ENCODE measurements at places on chromosomes 12 and 14.

GRCh38 chr12:118361889-118362288 is 10.8 kb downstream of the TAOK3 start:
- DNase-seq = no peak

- no peak for DNase-seq
Measured at GRCh38 chr12:120199595-120200306, 1.2 kb downstream of the RPLP0 start.

DNA sequence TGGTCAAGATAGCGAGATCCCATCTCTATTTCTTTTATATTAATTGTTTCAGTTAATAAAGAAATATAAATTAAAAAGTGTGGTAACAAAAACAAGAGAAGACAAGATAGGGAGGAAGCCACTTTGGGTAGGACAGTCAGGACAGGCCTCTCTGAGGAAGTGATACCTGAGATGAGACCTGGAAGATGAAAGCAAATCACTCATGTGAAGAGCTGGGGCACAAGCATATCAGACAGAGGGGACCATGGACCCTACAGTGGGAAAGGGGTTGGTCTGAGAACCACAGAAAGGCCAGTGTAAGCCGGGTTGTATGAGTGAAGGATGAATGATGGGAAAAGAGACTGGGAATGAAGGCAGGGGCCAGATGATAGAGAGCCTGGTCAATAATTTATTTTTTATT is 1.8 kb upstream of the MED6 start:
- DNase-seq = no peak

DNA sequence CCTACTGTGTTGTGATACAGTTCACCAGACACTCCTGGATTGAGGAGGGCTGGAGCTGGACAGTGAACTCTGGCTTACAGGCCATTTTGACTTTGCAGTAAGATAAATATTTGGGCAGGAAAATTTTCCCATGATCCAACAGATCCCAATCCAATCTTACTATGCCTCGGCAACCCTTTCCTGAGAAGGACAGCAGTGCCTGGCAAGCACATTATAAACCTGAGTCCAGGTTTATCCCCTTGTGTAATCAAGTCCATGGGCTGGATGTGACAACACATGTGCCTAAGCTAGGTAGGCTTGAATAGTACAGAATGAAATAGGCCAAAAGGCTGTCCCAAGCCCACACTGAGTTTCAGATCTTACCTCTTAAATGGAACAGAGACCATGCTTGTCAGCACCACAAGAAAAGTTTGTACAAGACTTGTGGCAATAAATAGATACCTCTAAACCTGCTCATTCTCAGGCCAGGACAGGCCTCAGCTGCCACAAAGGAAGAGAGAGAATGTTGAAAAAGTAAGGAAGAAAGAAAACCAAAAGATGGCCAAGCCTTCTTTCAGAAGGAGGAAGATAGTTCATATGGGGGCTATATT is 34.9 kb downstream of the CREBL2 start:
- no peak for DNase-seq

DNA sequence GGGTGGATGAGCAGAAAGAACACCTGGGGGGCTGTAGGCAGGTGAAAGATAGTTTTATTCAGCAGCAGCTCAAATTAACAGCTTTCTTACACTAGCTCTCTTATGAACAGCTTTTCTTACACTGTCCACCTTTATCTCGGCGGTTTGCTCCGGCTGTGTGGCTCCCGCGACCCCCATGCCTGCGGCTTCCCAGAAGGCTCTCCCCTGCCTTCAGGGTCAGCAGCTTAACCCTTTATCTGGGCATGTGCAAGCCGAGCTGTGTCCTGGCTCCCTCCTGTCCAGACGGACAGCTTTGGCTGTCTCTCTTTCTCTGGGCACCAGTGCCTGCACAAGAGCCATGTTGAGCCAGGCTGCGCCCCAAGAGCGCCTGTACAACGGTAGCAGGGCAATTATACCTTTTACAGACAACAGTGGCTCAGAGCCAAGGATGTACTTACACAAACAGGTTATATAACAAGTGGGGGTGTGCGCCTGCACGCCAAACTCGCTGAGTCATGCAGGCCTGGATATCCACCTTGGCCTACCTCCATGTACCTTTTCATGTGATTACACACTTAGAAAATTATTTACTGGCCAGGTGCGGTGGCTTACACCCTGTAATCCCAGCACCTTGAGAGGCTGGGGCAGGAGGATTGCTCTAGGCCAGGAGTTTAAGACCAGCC is 28.5 kb upstream of the KLHL42 start:
- DNase-seq = no peak

GRCh38 chr14:36303960-36304359 is 16.5 kb downstream of the MBIP start:
- no peak for DNase-seq

GRCh38 chr12:100489251-100489820 is 15.7 kb downstream of the NR1H4 start:
- no peak for DNase-seq

DNA sequence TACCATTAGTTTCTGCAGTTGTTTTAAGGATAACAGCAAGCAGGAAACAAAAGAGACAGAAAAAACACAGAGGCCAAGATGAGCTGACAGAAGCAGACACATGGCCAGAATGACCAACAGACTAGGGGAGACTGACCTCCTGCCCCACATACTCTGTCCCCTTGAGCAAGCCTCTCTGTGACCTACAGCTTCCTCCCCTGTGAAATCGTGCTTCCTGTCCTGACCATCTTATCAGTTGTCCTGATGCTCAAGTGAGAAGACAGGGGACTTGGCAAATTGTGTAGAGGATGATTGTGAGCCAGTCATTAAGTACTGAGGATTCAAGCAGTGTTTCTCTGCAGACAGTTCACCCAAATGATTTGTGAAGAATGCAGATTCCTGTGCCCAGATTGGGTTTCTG is 229.0 kb downstream of the SLC41A2 start:
- no peak for DNase-seq

- no peak for DNase-seq
Measured at GRCh38 chr12:40261937-40262336, 37.1 kb downstream of the LRRK2 start.

- DNase-seq = no peak
Measured at GRCh38 chr12:130799051-130799450, 40.0 kb downstream of the STX2 start.

- DNase-seq = no peak
Measured at GRCh38 chr12:78666584-78666983, 198.0 kb upstream of the SYT1 start.

GRCh38 chr12:79191391-79191790 is 326.8 kb downstream of the SYT1 start:
- DNase-seq = no peak

- DNase-seq = no peak
Measured at GRCh38 chr12:43945983-43946382, 110.1 kb downstream of the TMEM117 start.

- DNase-seq = peak; percentile 21
Measured at GRCh38 chr12:124727264-124727800, 136.3 kb downstream of the SCARB1 start.

- no peak for DNase-seq
Measured at GRCh38 chr14:105332350-105332874, 17.9 kb downstream of the PACS2 start.

DNA sequence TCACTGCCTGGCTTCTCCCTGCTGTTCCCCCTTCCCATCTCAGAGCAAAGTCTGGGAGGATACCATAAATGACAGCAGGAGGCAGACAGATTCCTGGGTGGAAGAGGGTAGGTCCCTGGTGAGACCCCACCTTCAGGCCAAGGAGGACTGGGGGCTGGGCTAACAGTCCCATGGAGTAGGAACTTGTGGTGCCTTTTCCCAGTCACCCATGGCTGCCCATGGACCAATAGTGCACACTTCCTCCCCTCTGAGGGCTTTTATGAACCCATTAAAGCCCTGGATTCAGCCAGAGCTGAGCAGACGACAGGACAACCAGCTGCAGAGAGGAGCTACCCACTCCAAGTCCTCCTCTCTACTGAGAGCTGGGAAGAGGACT is 36.6 kb upstream of the OR5AU1 start:
- DNase-seq = no peak

- no peak for DNase-seq
Measured at GRCh38 chr12:67741270-67741669, 92.7 kb downstream of the DYRK2 start.

DNA sequence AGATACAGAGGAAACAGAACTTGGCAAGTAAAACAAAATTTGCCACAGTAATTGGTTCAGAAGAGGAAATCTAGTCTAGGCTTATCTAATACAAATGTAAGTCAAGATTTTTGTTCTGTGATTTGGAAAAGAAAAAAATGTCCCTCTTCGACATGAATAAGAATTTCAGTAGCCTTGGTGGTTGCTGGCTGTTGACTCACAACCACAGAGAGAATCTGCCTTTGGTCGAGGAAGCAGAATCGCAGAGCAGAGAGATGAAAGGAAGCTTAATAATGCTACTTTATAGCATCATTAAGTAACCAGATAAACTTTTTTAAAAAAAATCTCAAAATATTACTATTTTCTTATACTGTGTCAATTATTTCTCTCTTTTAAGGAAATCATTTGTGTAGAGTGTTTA is 1096.6 kb downstream of the FLRT2 start:
- no peak for DNase-seq

GRCh38 chr12:7026854-7027253 is 8.6 kb upstream of the LPCAT3 start:
- no peak for DNase-seq
